Activated T-helper 1 cell treated with Interleukin-2 at 50 U/mL for 16 hours (primary cell): ENCODE measurements at places on chromosomes 1 and 21.

DNA sequence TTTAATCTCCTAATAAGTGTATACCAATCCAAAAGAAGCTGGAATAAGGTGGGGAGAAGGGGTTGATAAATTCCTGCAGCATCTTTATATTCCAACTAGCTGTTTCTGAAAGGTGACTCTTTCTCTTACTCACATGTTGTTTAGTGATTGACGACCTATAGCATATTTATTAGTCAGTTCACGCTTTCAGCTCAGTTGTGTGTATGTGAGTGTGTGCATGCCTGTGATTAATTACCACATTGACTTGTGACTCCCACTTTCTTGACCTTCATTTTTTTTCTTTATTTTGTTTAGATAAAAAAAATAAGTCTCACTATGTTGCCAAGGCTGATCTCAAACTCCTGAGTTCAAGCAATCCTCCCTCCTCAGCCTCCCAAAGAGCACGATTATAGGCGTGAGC is 44.4 kb downstream of the ATP2B4 start:
- no peak for DNase-seq

GRCh38 chr1:8866792-8867415 is 11.6 kb downstream of the ENO1 start:
- DNase-seq = no peak

DNA sequence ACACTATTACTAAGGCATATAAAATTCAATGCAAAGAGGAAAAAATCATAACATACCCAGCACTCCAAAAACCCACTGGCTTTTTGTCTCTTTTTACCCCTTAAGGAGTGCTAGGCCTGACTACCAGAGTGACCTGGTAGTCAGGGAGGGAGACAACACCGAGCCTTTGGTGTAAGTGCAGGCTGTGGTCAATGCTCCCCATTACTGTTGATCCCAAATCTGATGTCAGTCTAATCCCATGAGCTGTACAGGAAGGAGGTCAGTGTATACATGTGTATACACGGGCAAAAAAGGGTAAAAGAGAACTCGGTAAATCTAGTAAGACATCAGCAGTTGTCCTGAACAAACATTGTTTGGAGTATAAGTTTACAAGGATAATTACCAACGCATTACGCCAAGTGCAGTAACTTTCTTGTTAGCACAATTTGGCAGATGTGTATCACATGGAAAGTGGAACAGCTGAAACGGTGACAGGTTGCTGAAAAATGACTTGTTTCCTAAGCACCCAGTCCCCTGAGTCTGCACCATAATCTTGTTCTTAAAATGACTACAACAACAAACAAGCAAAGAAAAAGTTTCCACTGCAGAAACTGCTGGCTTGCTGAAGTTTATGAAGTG is 217.9 kb downstream of the KCNH1 start:
- no peak for DNase-seq

- no peak for DNase-seq
These were observed 73.7 kb upstream of the NRIP1 start for GRCh38 chr21:15138490-15138889.

- DNase-seq = no peak
These were observed 21.5 kb upstream of the SLC44A5 start for GRCh38 chr1:75632350-75632949.

GRCh38 chr1:40451238-40451585 is 936 bp downstream of the ZFP69B start:
- DNase-seq = no peak

GRCh38 chr1:7420470-7421100 is 350.5 kb upstream of the VAMP3 start:
- DNase-seq = no peak

DNA sequence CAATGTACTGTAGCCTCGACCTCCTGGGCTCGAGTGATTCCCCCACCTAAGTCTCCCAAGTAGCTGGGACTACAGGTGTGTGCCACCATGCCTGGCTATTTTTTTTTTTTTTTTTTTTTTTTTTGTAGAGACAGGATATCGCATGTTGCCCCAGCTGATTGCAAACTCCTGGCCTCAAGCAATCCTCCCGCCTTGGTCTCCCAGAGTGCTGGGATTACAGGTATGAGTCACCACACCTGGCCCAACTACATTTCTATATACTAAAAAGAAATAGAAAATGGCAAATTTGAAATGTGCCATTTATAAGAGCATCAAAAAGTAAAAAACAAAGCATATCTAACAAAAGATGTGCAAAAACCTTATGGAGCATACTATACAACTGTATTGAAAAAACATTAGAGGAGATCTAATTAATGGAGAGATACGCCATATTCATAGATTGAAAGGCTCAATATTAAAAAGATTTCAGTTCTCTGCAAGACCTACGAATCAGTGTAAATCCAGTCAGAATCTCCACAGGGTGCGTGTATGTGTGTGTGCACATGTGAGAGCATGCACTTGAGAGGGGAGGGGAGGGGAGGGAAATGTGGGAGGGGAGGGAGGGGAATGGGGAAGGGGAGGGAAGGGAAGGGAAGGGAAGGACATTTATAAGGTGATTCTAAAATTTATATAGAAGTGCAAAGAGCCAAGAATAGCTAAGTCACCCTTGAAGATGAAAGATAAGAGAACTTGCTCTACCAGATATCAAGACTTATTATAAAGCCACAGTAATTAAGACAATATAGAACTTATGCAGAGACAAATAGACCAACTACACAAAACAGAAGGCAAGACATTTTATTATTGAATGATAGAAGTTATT is 15.5 kb upstream of the PADI4 start:
- DNase-seq = no peak

- no peak for DNase-seq
These were observed 262.4 kb downstream of the ST6GALNAC3 start for GRCh38 chr1:76336931-76337371.
